ENCODE measurements at places on chromosomes 2 and 18.
A peak's percentile ranks its signal among the peaks of the same experiment; 100 is the strongest.

DNA sequence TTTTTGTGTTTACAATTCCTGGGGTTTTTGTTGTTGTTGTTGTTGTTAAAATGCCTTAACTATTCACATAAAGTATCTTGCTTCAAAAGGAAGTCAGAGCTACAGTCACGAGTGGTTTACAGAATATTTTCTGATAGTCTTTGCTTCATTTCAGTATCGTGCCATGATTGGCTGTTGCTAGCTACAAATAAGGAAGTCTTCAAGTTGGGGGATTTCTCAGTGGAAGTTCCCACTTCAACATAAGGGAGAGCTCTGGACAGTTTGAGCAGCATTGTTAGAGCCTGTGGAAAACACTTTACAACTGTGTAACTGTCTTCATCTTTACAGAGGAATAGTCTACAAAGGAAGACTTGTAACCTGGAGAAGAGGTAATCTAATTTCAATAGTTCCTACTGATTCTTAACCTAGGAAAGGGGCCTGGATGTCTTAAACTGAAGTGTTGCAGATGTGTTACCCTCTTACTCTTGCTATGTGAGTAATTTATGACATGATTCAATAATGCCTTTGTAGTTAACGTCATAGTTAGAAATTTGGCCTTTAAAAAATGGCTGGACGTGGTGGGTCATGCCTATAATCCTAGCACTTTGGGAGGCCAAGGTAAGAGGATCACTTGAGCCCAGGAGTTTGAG lies 23.4 kb upstream of the TANK start:
- H3K36me3 ChIP-seq = no peaks in the 10 kb centered on the region
- H3K27me3 ChIP-seq = no peaks in the 10 kb centered on the region
- H3K27ac ChIP-seq = peak overlapping the region; percentile 83

- no peak overlapping the region for H3K4me3 ChIP-seq
- H3K4me1 ChIP-seq = no peaks in the 10 kb centered on the region
- no peak for DNase-seq
- no peaks in the 10 kb centered on the region for H3K27me3 ChIP-seq
- no peaks in the 10 kb centered on the region for H3K36me3 ChIP-seq
- H3K27ac ChIP-seq = peak overlapping the region; percentile 78
Observed at GRCh38 chr2:239445771-239446524, 45.1 kb upstream of the HDAC4 start.

- H3K27me3 ChIP-seq = no peaks in the 10 kb centered on the region
- no peak overlapping the region for H3K27ac ChIP-seq
- DNase-seq = no peak
- no peaks in the 10 kb centered on the region for H3K4me1 ChIP-seq
Observed at GRCh38 chr2:176284461-176285049, 15.3 kb downstream of the MTX2 start.

- no peak for DNase-seq
- H3K4me1 ChIP-seq = no peaks in the 10 kb centered on the region
- peak overlapping the region; percentile 76 for H3K27ac ChIP-seq
- H3K4me3 ChIP-seq = peak overlapping the region; percentile 50
Observed at GRCh38 chr18:22559414-22560274, 141.9 kb upstream of the CTAGE1 start.

- no peak overlapping the region for H3K27ac ChIP-seq
- no peak overlapping the region for H3K4me3 ChIP-seq
- no peaks in the 10 kb centered on the region for H3K27me3 ChIP-seq
- no peak for DNase-seq
- H3K4me1 ChIP-seq = no peaks in the 10 kb centered on the region
- H3K36me3 ChIP-seq = no peaks in the 10 kb centered on the region
Observed at GRCh38 chr2:119460076-119460475, 28.4 kb downstream of the TMEM37 start.

GRCh38 chr18:48996901-48997463 lies 46.2 kb upstream of the SMAD7 start:
- H3K27ac ChIP-seq = peak overlapping the region; percentile 62
- no peaks in the 10 kb centered on the region for H3K36me3 ChIP-seq
- no peak overlapping the region for H3K4me3 ChIP-seq
- no peak for DNase-seq
- no peaks in the 10 kb centered on the region for H3K27me3 ChIP-seq

DNA sequence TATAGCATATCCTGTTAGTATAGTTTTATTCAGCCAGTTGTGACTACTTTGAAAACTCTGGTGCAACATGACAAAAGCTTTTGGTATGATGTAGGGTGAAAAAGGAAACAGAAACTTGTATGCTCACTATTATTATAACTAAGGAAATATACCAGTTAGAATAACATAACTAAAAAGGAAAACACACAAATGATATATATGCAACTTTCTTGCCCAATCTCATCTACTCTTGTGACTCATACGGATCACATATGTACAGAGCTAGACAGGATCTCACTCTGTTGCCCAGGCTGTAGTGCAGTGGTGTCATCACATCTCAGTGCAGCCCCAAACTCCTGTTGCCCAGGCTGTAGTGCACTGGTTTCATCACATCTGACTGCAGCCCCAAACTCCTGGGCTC lies 12.4 kb upstream of the TLK1 start:
- DNase-seq = no peak
- H3K27me3 ChIP-seq = no peaks in the 10 kb centered on the region
- H3K4me1 ChIP-seq = no peaks in the 10 kb centered on the region
- no peak overlapping the region for H3K27ac ChIP-seq

GRCh38 chr18:10949655-10950054 lies 199.7 kb downstream of the PIEZO2 start:
- H3K4me1 ChIP-seq = no peaks in the 10 kb centered on the region
- no peak for DNase-seq
- no peak overlapping the region for H3K27ac ChIP-seq
- no peaks in the 10 kb centered on the region for H3K36me3 ChIP-seq
- no peaks in the 10 kb centered on the region for H3K27me3 ChIP-seq

- no peak overlapping the region for H3K27ac ChIP-seq
- no peak overlapping the region for H3K4me3 ChIP-seq
- no peak for DNase-seq
- no peaks in the 10 kb centered on the region for H3K27me3 ChIP-seq
- H3K36me3 ChIP-seq = no peaks in the 10 kb centered on the region
Observed at GRCh38 chr2:31739161-31739560, 158.4 kb upstream of the SRD5A2 start.

DNA sequence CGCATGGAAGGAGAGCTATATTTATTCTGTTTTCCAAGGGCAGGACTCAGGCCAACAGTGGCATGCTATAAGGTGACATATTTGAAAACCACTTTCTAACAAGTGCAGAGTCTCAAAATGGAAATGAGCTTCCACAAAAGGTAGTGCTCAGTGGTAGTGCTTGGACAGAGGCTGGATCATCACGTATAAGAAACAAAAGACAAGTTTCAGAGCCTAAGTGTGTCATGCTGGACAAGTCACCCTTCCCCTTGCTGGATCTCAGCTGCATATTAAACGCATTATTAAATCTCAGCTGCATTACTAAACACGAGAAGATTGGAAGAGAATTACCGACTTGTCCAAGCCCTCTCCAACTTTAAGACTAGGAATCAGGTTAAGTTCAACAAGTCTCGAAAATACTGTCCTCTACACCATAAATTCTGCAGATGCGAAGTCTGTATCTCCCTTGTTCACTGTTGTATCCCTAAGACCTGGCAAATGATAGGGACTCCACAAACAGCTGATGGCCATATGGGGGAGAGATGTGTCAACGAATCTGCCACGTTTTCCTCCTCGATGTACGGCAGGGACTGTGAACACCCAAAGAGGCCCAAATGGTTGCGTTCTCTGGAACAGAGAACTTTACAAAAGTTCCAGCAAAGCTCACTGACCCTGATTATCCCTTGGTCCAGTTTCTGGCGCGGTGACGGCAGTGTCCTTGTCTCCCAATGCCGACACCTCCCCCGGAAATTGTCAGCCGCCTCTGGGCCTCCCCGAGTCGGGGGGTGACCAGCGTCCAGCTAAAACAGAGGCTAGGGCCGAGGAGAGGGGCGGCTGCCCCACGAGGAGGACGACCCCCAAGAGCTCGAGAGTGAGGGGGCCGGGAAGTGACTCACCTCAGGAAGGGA lies 611 bp downstream of the NOL10 start:
- H3K27me3 ChIP-seq = no peaks in the 10 kb centered on the region
- peak overlapping the region; percentile 92 for H3K27ac ChIP-seq
- H3K36me3 ChIP-seq = peaks cover 4% of the 10 kb centered on the region
- DNase-seq = no peak
- peaks cover 5% of the 10 kb centered on the region for H3K4me1 ChIP-seq

DNA sequence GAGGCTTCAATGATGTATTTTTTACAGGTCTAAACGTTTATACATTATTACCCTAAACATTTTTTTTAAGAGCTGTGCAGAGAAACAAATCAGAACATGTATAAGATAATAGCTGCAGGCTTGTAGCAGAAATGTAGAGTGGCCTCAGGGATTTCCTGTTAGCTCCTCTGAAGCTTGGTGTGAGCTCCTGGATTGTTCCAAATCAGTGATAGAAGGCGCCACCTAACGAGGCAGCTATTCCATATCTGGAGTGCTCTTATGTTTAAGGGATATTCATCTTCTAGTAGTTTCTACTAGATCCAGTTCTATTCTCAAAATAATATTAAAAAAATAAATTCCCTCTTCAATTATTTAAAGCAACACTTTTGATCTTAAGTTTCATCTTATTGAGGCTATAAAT lies 93.1 kb downstream of the LRP1B start:
- no peaks in the 10 kb centered on the region for H3K36me3 ChIP-seq
- H3K4me1 ChIP-seq = no peaks in the 10 kb centered on the region
- no peak overlapping the region for H3K27ac ChIP-seq
- H3K27me3 ChIP-seq = no peaks in the 10 kb centered on the region
- DNase-seq = no peak

DNA sequence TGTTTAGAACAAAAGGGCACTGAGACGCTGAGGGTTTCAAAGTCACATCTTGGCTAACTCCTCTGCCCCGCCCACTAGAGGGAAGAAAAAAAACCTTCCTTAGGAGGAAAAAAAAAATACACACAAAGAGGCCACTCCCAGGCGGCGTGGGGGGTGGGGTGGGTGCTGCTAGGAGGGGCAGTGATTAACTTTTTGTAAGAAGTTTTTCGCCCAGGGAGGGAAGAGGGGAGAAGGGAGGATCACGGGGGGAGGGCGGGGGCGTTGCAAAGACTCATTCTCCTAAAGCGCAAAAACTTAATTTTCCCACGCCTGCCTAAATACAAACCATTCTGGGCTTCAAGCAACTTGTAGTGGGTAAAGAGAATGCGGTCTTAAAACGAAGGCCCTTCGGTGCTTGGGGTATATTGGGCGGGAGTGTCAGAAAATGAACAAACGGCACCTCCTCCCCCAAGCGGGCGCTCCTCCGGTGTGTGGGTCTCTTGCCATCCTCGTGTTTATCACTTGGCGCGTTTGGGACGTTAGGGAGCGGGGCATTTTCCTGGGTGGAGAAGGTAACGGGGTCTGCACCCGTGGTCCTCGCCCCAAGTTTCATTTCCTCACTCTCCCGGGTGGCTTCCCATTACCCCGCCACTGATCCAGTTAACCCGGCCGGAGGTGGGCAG lies 1.7 kb downstream of the CXCR4 start:
- H3K27ac ChIP-seq = peak overlapping the region; percentile 56
- no peak for DNase-seq
- no peaks in the 10 kb centered on the region for H3K27me3 ChIP-seq
- H3K4me1 ChIP-seq = no peaks in the 10 kb centered on the region
- no peaks in the 10 kb centered on the region for H3K36me3 ChIP-seq
- peak overlapping the region; percentile 48 for H3K4me3 ChIP-seq

DNA sequence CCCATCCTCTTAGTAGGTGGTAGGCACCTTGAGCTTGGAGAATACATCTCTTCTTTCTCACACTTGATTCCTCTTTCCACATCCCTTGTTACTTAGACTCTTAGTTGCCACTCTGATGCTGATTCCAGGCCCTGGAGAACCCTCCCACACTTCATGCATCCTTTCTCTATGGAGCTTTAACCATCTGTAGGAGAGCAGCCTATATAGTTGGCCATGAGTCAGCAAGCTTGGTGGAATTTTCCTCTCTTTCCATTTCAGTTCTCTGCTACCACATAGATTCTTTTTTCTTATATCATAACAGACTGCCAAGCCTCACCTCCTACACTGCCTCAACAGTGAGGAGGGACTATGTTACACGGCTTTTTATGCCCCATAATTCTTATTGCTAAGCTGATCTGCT lies 851.6 kb upstream of the CDH2 start:
- no peaks in the 10 kb centered on the region for H3K27me3 ChIP-seq
- no peak for DNase-seq
- no peaks in the 10 kb centered on the region for H3K4me1 ChIP-seq
- no peak overlapping the region for H3K4me3 ChIP-seq
- H3K27ac ChIP-seq = no peak overlapping the region

GRCh38 chr2:18900691-18901141 lies 311.3 kb upstream of the NT5C1B start:
- peak overlapping the region; percentile 59 for H3K27ac ChIP-seq
- H3K36me3 ChIP-seq = no peaks in the 10 kb centered on the region
- H3K27me3 ChIP-seq = no peaks in the 10 kb centered on the region
- H3K4me3 ChIP-seq = no peak overlapping the region
- DNase-seq = no peak

DNA sequence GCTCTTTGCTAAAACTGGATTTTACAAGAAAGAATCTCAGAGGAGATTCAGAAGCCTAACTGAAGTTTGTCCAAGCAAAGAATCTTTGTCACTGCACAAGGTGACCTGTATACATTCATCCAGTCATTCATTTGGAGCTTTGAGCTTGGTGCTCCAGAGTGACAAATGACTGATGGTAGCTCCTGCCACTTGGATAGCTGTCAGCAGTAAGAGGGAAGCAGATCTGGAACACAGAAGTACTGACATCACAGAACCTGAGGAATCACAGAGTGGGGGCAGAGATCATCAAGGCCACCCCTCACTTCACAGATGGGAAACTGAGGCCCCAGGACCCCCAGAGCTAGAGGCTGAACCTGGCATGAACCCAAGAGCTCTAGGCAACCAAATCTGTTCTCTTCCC lies 28.8 kb upstream of the IGFBP2 start:
- H3K27ac ChIP-seq = no peak overlapping the region
- no peaks in the 10 kb centered on the region for H3K4me1 ChIP-seq
- no peaks in the 10 kb centered on the region for H3K27me3 ChIP-seq
- no peaks in the 10 kb centered on the region for H3K36me3 ChIP-seq

GRCh38 chr2:64311948-64312621 lies 141.9 kb upstream of the LGALSL start:
- no peaks in the 10 kb centered on the region for H3K36me3 ChIP-seq
- peak; percentile 95 for DNase-seq
- no peaks in the 10 kb centered on the region for H3K27me3 ChIP-seq
- no peak overlapping the region for H3K4me3 ChIP-seq
- no peaks in the 10 kb centered on the region for H3K4me1 ChIP-seq

- no peaks in the 10 kb centered on the region for H3K4me1 ChIP-seq
- no peak overlapping the region for H3K4me3 ChIP-seq
- no peak for DNase-seq
- H3K27me3 ChIP-seq = no peaks in the 10 kb centered on the region
Observed at GRCh38 chr18:22200611-22201225, 31.3 kb downstream of the GATA6 start.

GRCh38 chr2:29196792-29197788 lies 81.9 kb downstream of the CLIP4 start:
- DNase-seq = peak; percentile 46
- no peaks in the 10 kb centered on the region for H3K4me1 ChIP-seq
- no peaks in the 10 kb centered on the region for H3K27me3 ChIP-seq
- no peaks in the 10 kb centered on the region for H3K36me3 ChIP-seq

GRCh38 chr2:239959059-239959971 lies 65.8 kb downstream of the NDUFA10 start:
- no peak overlapping the region for H3K4me3 ChIP-seq
- H3K27ac ChIP-seq = no peak overlapping the region
- no peaks in the 10 kb centered on the region for H3K27me3 ChIP-seq
- DNase-seq = no peak
- no peaks in the 10 kb centered on the region for H3K4me1 ChIP-seq
- no peaks in the 10 kb centered on the region for H3K36me3 ChIP-seq

Measured in breast epithelium (tissue), 4 donors.